ENCODE measurements at places on chromosomes 7 and 10.
A peak's percentile ranks its signal among the peaks of the same experiment; 100 is the strongest.

GRCh38 chr7:55515569-55516279, 56.6 kb downstream of the VOPP1 start:
- no peak for DNase-seq

DNA sequence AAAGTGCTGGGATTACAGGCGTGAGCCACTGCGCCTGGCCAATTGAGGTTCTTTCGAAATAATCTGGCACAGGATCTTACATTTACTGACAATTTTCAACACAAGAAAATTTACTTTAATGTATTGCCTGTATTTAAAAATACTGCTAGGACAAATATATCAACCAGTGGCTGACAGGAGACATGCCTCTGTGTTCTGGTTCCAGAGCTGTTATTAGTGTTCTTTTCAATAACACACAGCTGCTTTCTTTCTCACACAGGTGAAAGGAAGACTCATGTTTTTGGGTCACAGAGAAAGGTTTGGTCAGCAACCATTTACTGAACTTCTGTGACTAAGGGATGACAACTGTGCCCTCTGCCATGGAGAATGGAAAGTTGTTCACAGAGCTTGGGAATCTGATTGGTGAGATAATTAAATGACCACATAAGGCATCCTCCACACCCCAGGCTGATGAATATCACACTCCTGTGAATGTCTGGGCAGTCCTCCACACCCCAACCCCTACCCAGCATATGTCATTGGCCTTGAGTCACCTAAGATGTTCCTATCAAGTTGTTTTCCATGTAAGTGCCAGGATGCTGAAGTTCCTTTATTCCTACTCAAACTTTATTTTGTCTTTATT, 180.1 kb downstream of the RAPGEF5 start:
- DNase-seq = no peak

DNA sequence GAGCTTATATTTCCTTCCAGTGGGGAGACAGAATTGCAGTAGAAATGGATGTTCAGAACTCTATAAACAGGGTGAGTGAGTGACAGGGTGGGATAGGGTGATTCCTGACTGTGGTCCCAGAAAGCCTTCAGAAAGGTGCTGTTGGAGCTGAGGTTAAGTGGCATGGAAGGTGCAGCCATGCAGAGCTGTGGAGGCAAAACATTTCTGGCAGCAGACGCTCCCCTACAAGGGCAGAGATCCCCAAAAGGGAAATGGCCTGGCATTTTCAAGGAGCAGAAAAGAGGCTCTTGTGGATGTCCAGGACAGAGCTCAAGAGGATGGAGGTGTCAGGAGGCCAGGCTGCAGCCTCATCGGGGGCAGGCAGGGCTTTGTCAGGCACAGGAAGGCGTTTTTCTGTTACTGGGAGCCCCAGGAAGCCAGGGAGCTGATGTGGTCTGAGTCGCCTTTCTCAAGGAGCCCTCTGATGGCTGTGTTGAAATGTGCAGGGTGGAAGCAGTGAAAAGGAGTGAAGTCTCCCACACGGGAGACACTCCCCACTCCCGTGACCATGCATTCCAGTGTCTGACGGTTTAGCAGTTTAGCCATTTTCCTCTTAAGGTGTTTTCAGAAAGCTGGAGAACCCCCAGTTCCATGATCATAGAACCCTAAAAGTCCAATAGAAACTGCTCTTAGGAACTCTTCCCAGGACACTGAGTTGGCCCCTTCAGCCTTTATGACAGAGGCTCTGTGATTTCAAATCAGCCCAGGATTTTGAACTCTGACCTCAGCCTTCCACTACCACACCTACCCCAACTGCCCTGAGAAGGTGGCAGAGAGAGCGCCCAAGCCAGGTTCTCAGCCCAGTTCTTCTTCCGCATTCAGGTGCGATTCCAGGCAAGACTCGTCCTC, 96.2 kb downstream of the C10orf105 start:
- DNase-seq = no peak

- DNase-seq = no peak
Observed at GRCh38 chr10:123100030-123100762, 35.6 kb upstream of the HMX3 start.

DNA sequence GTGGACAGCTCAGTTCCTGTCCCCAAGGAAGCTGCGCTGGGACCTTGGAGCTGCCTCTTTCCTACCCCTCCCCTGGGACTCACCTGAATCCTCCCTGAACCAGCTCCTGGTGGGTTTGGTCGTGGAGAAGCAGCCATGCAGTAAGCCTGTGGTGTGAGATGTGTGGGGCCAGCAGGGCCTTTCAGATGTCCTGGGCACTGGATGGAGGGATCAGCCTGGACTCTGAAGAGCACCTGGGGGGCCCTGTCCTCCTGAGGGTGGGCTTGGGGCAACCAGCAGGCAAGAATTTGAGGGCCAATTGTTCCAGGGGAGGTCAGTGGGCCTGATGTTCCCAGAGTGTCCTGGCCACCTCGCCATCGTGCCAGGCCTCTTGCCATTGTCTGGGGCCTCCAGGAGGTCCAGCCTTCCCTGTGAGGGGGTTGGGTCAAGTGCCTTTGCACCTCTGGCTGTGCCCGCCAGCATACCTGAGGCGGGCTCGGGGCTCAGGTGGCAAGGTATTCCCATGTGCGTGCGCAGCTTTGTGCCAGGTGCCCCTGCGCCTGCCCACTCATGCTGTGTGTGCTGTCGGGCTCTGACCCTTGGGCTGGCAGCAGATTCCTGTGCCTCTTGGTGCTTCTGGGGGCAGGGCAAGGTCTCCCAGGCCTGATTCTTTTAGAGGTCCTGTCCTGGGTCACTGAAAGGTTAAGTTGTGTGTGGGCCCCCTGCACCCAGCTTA, 7.3 kb downstream of the TRIM8 start:
- no peak for DNase-seq

- DNase-seq = no peak
Observed at GRCh38 chr10:70540789-70541360, 61.7 kb downstream of the PRF1 start.

- DNase-seq = no peak
Observed at GRCh38 chr7:27965650-27966049, 214.9 kb downstream of the JAZF1 start.

GRCh38 chr7:43639858-43640491, 57.1 kb downstream of the STK17A start:
- DNase-seq = no peak

GRCh38 chr10:47237316-47238260, 62.4 kb upstream of the GDF10 start:
- DNase-seq = no peak

GRCh38 chr7:5704534-5704922, 76.9 kb downstream of the RNF216 start:
- DNase-seq = peak; percentile 56

DNA sequence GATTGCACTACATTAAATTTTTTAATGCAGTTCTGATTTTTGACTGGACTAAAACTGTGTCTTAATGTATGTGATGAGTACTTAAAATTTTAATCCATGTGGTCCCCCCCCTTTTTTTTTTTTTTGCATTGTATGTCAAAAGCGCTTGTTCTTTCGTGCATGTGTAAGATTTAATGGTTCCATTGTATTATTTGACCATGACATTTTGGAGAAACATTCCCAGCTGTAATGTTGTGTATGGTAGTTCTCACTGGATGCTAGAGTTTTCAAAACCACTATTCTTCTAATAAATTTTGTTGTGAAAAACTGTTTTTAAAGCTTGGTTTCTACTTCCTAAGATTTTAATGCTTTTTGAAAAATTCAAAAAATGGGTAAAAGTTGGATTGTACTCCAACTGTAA, 132.0 kb downstream of the LCOR start:
- DNase-seq = no peak

DNA sequence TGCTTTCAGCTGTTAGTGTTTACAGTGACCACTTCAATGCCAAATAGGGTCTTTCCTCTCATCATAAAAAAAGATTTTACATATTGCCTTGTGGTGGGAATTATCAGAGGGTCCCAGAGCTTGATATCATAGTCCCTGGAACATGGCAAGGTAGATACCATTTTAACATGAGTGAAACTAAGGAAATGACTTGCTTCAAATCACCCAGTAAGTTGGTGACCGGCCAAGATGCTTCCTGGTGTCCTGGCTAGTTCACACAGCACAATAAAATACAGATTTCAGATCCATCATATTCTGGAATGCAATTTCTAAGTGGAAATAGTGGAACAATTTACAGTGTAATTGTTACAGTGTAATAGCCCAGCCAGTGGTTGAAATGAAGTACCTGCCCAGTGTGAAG, 36.6 kb downstream of the CNNM1 start:
- no peak for DNase-seq

DNA sequence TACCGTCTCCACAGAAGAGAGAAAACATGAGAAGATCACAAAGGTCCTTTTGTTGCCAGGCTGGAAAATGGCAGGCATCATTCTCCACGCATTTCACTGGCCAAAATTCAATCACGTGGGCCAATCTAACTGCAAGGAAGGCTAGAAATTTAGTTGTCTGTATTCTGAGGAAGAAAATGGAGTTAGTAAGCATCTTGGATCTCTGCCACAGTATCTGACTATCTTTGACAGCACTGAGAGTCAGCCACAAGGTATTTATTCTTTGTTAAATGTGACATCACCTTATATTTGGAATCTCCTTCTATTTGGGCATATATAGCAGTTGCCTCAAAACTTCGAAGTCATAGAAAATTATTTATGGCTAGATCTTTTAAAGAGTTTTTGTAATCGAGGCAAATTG, 213.9 kb downstream of the NSUN6 start:
- DNase-seq = no peak

DNA sequence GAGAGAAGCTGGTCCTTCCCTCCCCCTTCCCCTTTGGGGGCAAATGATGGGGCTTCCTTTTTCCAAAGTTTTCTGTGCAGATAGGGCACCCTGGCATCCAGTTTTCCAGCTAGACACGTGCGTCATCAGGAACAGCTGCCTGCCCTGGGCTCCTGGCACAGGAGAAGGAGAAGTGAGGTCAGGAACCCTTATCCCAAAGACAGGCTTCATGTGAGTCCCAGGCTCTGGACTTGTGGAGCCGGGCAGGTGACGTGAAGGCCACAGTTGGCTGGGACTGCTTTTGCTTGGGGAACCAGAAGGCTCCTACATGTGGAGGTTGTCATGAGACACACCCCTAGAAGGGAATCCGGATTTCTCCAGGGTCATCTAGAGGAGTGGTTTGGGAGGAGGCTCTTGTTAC, 66.5 kb downstream of the RBM20 start:
- no peak for DNase-seq

DNA sequence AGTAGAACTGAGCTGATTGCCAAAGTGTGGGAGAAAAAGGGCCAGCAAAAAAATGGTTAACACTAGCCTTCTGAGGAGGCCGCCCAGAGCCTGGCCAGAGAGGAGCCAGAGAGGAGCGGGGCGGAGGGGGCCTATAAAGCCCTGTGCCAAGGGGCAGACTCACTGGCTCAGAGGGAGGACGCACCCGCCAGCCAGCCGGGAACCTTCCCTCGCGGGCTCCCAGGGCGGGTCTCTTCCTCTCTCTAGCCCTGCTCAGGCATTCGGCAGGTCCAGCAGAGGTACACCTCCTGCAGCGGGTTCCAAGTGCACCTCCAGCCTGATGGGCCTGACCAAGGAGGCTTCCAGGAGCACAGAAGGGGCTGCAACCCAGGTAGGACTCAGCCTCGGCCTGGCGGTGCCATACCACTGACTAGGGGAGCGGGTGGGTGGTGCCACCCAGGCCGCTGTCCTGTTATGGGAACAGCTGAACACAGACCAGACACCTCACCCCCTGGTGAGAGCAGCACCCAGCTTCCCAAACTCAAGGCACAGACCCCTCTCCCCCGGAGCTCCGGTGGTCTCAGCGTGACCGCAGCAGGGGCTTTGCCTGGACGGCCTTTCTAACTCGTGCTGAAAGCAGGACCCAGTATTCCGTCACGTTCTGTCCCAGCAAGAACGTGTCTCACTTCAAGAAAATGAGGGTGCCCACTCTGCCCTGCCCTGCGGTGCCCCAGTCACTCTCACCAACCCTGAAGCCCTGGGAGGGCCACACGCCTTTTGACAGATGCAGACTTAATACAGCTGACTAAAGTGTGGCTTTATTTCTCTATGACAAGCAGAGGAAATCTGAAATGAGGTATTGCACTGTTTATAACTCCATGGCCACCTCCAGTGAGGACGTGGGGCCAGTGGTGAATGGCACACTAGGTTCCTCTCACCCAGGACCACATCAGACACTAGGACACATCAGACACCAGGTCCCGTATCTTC, at the start of gene GPER1:
Gene GPER1 (plus strand): TSS at position 162 of the 969 bp plus-strand sequence. CDS start 3,616 bp downstream, outside the sequence.
- DNase-seq = no peak

DNA sequence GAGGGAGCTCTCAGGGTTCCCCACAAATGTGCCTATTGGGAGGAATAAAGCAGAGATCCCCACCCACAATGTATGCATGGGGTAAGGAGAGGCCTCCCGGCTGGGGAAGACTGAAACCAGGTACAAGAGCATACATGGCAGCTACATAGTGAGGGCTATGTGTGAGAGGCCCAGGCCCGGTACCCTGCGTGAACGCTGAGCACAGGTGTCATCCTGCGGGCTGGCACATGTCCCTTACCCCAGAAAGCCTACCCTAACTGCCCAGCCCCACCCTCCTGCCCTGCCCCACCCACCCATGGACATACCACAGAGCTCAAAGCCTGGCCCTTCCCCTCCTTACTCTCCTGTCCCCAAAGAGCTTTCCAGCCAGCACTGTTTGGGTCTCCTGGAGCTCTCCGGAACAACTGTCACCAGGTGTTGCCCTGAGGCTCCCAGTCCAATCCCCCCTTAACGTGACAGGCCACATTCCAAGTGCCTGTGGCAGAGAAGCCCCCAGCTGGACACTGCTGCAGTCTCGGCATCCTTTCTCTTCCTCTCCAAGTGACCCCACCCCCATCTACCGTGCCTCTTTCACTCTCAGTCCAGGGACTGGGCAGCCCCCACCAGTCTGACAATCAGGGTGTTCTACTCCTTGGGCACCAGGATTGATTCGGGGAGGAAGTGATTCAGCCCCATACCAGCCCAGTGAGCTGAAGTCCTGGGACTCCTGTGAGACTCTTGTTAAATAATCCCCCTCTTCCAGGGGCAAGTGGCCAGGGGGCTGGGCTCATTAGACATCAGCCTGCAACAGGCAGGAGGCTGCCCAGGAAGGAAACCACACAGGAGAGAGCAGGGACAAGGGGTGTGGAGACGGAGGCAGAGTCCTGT, 19.6 kb downstream of the GRID1 start:
- DNase-seq = no peak

DNA sequence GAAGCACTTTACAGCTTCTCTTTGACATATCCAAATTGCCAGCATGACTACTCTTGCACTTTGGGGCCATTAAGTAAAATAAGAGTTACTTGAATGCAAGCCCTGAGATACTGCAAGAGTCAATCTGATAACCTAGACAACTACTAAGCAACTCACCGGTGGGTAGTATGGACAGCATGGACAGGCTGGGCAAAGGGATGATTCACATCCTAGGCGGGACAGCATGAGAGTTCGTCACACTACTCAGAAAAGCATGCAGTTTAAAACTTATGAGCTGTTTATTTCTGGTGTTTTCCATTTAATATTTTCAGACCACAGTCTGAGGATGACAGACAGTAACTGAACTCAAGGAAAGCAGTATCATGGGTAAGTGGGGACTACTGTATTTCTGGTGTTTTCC, 84.0 kb downstream of the ORC5 start:
- no peak for DNase-seq
